Spleen (tissue), 13 donors: ENCODE measurements at places on chromosomes 4 and X. TPM values are rescaled to one million over a fixed set of nuclear protein-coding genes. Genes with fewer than 3 reads are reported as not detected.
A peak's percentile ranks its signal among the peaks of the same experiment; 100 is the strongest.

- no peak overlapping the region for H3K27ac ChIP-seq
- no peaks in the 10 kb centered on the region for H3K4me1 ChIP-seq
- H3K4me3 ChIP-seq: no peak overlapping the region
- no peaks in the 10 kb centered on the region for H3K27me3 ChIP-seq
- peak; percentile 51 for DNase-seq
These were observed 820.8 kb upstream of the GRIA3 start for GRCh38 chrX:122363112-122363795.

DNA sequence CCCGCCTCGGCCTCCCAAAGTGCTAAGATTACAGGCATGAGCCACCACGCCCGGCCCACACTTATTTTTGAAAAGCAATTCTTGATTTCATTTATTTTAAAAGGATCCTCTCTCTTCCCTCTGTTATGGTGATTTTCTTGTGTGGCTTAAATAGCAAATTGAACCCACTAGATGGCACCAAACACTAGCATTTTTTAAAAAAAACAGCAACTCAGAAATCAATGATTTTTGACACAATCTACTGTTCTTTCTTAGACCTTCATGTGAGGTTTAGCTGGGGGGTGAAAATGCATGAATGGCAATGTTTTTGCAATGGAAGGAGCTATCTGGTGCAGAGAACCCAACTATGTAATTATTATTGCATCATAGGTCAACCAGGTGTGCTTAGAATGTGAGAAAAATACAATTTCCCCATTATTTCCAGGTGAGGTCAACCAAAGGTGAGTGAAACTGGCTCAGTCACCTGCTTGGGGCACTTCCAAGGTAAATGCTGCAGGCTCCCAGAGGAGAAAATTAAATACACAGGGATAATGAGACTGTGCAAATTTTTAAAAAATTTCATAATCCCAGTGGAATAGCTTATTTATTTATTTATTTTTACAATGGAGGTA, 226.7 kb upstream of the PRKX start:
- H3K4me1 ChIP-seq: no peaks in the 10 kb centered on the region
- no peak overlapping the region for H3K4me3 ChIP-seq
- H3K27me3 ChIP-seq: no peaks in the 10 kb centered on the region
- DNase-seq: no peak
- H3K36me3 ChIP-seq: no peaks in the 10 kb centered on the region

DNA sequence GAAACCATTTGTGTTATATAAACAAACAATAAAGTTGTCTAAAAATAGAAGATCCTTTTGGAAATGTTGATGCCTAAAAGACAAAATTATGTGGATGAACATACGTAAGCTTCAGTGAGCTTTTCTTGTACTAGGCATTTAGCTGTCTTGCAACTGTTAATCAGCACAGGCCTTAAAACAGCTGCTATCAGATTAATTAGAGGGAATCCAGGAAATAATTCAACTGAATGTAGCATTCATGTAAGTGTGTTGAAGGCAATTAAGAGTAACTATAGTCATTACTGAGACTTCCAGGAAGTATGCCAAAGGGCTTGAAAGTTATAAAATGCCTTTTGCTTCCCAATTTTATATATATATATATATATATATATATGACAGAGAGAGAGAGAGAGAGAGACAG, 248.7 kb downstream of the IL1RAPL1 start:
- H3K36me3 ChIP-seq: no peaks in the 10 kb centered on the region
- H3K27ac ChIP-seq: no peak overlapping the region
- H3K27me3 ChIP-seq: no peaks in the 10 kb centered on the region
- no peaks in the 10 kb centered on the region for H3K4me1 ChIP-seq
- H3K4me3 ChIP-seq: no peak overlapping the region
- no peak for DNase-seq

DNA sequence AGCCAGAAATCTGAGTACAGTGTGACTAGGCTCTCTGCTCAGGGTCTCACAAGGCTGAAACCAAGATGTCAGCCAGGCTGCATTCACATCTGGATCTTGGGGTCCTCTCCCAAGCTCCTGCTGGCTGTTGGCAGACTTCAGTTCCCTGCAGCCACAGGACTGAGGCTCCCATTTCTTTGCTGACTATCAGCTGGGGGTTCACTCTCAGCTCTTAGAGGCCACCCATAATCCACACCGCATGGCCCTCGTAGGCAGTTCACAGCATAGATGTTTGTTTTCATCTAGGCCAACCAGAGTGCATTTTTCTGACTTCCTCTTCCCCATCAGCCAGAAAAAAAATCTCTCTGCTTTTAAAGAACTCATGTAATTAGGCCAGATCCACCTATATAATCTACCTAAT, 8.2 kb upstream of the WDR44 start:
- no peak overlapping the region for H3K4me3 ChIP-seq
- no peak overlapping the region for H3K27ac ChIP-seq
- H3K36me3 ChIP-seq: no peaks in the 10 kb centered on the region
- no peaks in the 10 kb centered on the region for H3K4me1 ChIP-seq
- H3K27me3 ChIP-seq: no peaks in the 10 kb centered on the region
- DNase-seq: no peak

- no peak overlapping the region for H3K27ac ChIP-seq
- H3K27me3 ChIP-seq: no peaks in the 10 kb centered on the region
- no peaks in the 10 kb centered on the region for H3K4me1 ChIP-seq
- no peak for DNase-seq
These were observed 1.7 kb upstream of the NHS start for GRCh38 chrX:17373337-17373736.

- H3K4me3 ChIP-seq: no peak overlapping the region
- no peaks in the 10 kb centered on the region for H3K36me3 ChIP-seq
- no peak overlapping the region for H3K27ac ChIP-seq
- no peaks in the 10 kb centered on the region for H3K27me3 ChIP-seq
- DNase-seq: no peak
These were observed 315.4 kb upstream of the IGFBP7 start for GRCh38 chr4:57425610-57426009.

DNA sequence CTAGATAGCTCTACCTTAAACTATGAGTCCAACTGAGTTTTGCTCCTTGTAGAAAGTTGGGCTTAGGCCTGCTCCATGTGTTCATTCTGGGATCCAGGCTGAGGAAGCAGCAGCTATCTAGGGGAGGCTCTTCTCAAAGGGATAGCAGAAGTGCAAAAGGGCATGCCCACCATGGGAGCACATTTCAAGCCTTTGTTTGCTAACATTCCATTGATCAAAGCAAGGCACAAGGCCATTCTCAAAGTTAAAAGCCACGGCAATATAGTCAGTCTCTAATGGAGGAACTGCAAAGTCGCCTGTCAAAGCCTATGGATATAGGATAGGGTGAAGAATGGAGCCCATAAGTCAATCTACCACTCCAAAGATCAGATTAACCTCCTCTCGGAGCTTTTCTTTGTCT, 488.1 kb upstream of the ARX start:
- no peaks in the 10 kb centered on the region for H3K36me3 ChIP-seq
- H3K27ac ChIP-seq: no peak overlapping the region
- no peak overlapping the region for H3K4me3 ChIP-seq
- H3K27me3 ChIP-seq: no peaks in the 10 kb centered on the region
- H3K4me1 ChIP-seq: no peaks in the 10 kb centered on the region
- no peak for DNase-seq

- H3K4me1 ChIP-seq: peaks cover 99% of the 10 kb centered on the region
- no peaks in the 10 kb centered on the region for H3K27me3 ChIP-seq
- no peak overlapping the region for H3K4me3 ChIP-seq
- no peak for DNase-seq
These were observed 21.9 kb downstream of the MSN start for GRCh38 chrX:65689377-65689776.

- H3K36me3 ChIP-seq: no peaks in the 10 kb centered on the region
- no peak overlapping the region for H3K4me3 ChIP-seq
- H3K27me3 ChIP-seq: peaks cover 100% of the 10 kb centered on the region
- H3K27ac ChIP-seq: no peak overlapping the region
- H3K4me1 ChIP-seq: peaks cover 3% of the 10 kb centered on the region
- DNase-seq: peak; percentile 50
These were observed 5.7 kb downstream of the MSX1 start for GRCh38 chr4:4864940-4865704.

GRCh38 chr4:170465429-170465828, 375.7 kb upstream of the AADAT start:
- no peaks in the 10 kb centered on the region for H3K27me3 ChIP-seq
- H3K36me3 ChIP-seq: no peaks in the 10 kb centered on the region
- no peak overlapping the region for H3K4me3 ChIP-seq
- H3K27ac ChIP-seq: no peak overlapping the region

DNA sequence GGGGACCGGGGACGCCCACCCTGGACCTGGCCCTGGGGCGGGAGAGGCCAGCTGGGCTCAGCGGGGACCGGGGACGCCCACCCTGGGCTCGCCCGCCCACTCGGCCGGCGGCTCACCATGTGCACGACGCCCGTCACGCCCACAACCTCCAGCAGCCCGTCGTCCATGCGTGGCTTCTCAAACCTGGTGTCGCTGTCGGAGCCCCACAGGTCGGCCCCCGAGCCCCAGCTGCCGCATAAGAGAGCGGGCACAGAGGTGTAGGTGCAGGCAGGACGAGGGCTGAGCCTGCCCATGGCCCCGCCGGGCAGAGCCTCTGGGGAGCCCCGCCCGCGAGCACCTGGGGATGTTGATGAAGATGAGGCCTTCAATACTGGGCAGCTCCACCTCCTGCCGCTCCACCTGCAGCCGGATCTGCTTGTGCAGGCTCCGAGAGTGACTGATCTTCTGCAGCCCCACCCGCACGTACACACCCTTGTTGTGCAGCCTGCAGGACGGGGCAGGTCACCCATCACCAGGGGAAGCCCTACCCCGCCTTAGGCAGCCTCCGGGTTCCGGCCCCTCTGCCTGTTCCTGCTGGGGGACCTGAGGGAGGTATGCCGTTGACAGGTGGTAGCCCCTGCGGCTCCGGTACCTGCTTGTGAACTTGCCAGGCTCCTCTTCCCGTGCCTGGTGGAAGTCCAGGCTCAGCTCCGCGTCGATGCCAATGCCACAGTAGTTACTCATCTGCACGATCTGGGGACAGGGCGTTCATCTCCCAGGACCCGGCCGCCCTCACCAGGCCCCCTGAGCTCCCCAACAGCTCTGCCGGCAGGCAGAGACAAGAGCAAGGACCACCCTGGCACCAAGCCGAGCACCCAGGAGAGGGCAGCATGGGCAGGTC, 11.8 kb downstream of the DGKQ start:
- no peaks in the 10 kb centered on the region for H3K4me1 ChIP-seq
- peak; percentile 77 for DNase-seq
- H3K27ac ChIP-seq: no peak overlapping the region

The PRRG1 gene
- polyA plus RNA-seq: 0.62 TPM

The SCFD2 gene
- polyA plus RNA-seq: 3.6 TPM

The SERTM2 gene
- polyA plus RNA-seq: 0.45 TPM

The HS3ST1 gene
- 1.8 TPM for polyA plus RNA-seq
